ENCODE measurements at places on chromosomes 1 and 21. TPM values are rescaled to one million over a fixed set of nuclear protein-coding genes. Genes with fewer than 3 reads are reported as not detected.

The BTBD19 gene
- total RNA-seq = 26.7 TPM

The GPA33 gene
- total RNA-seq = not detected

The CACNA1S gene
- 0.05 TPM for total RNA-seq

The AMY1B gene
- not detected for total RNA-seq

- no peak for DNase-seq
Observed at GRCh38 chr1:197355248-197355995, 87.4 kb downstream of the CRB1 start.

- DNase-seq = no peak
Observed at GRCh38 chr1:38055398-38055797, 8.8 kb upstream of the POU3F1 start.

GRCh38 chr1:21834094-21834493 lies 22.0 kb downstream of the LDLRAD2 start:
- no peak for DNase-seq

DNA sequence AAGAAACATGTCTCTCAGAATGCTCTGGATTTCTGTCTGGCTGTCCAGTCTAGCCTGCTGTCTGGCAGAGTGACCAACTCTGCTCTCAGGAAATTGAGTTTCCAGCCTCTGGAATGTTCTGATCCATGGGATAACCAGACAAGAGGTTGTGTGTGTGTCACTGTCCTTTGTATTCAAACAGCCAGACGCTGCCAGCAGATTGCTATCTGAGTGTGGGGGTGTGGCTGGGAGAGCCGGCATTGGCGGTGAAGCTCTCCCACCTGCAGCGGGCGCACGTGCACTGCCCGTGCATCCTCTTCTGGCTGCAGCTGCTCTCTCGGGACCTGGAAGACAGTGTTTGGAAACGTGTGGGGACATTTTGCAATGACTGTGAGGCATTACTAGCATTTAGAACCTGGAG lies 26.1 kb downstream of the PKP1 start:
- DNase-seq = no peak

- DNase-seq = no peak
Observed at GRCh38 chr21:31352836-31353235, 8.8 kb upstream of the TIAM1 start.

DNA sequence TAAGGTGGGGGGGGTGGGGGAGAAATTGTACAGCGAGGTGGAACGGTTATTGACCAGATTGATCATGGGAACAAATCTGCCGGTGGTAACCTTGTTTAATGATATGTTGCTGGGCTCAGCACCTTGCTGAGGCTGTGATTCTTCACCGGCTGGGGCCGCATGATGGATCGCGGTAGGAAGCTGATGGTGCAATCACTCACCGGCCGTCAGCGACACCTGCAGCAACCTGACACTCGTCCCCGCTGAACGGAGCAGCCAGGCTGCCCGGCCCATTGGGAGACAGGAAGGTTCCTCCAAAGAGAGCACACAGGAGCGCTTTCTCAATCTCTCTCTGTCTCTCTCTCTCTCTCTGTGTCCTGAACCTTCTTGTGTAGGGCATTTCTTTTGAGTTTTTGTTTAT lies 128.5 kb upstream of the RRP15 start:
- peak; percentile 30 for DNase-seq

DNA sequence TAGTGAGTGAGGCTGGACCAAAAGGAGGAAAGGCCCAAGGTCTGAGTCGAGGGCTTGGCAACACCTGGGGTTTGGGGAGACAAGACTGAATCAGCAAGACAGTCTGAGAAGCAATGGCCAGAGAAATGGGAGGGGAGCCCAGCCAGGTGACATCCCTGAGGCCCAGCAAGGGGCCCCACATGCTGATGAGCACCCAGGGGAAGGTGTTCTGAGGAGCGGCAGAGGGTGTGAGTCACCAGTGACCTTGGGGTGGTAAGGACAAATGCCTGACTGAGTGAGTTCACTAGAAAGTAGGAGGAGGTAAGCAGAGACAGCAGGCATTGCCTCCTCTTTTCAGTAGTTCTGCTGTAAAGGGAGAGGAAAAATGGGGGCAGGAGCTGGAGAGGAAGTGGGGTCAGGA lies 192.4 kb upstream of the GALNT2 start:
- no peak for DNase-seq

GRCh38 chr1:30982431-30982830 lies 73.9 kb upstream of the SDC3 start:
- DNase-seq = no peak
